ENCODE measurements at places on chromosomes 3 and 15. TPM values are rescaled to one million over a fixed set of nuclear protein-coding genes. Genes with fewer than 3 reads are reported as not detected.

GRCh38 chr15:58362262-58362922, 69.4 kb upstream of the LIPC start:
- no peak for DNase-seq

- no peak for DNase-seq
These were observed 210.8 kb downstream of the STT3B start for GRCh38 chr3:31743331-31744089.

GRCh38 chr15:74302821-74303359, 64.6 kb downstream of the CYP11A1 start:
- no peak for DNase-seq

GRCh38 chr15:99059010-99059981, 45.6 kb upstream of the SYNM start:
- peak; percentile 39 for DNase-seq

GRCh38 chr15:43859546-43859945, 32.7 kb downstream of the WDR76 start:
- DNase-seq = no peak

- no peak for DNase-seq
These were observed 89.6 kb upstream of the TBC1D5 start for GRCh38 chr3:17832016-17832415.

- no peak for DNase-seq
These were observed 9.0 kb upstream of the SLCO2A1 start for GRCh38 chr3:134038716-134039115.

The ZNF80 gene
- not detected for total RNA-seq

The TMEM40 gene
- not detected for total RNA-seq

The SLCO2A1 gene
- 22.5 TPM for total RNA-seq

The CORO2B gene
- total RNA-seq = 4.7 TPM

The XIRP1 gene
- 0.65 TPM for total RNA-seq

The MAGEL2 gene
- total RNA-seq = 0.69 TPM

The CHRM5 gene
- total RNA-seq = not detected

The CRABP1 gene
- not detected for total RNA-seq

The DPPA2 gene
- total RNA-seq = not detected

The CFAP92 gene
- total RNA-seq = 1.1 TPM

The CHCHD4 gene
- total RNA-seq = 12.6 TPM

The RTP1 gene
- total RNA-seq = not detected

All from omental fat pad (tissue), 4 donors.